Fibroblast of villous mesenchyme (primary cell): ENCODE measurements at places on chromosomes 6 and 20. TPM values are rescaled to one million over a fixed set of nuclear protein-coding genes. Genes with fewer than 3 reads are reported as not detected.

The IL17F gene
- under 0.01 TPM in 1 of 2 replicates, not detected in the other for total RNA-seq

The KHDC1 gene
- total RNA-seq, result 2.6 and 3.9 TPM in 2 replicates

The MCCD1 gene
- total RNA-seq, result not detected in 2 replicates

The GPLD1 gene
- total RNA-seq, result under 0.01 and 0.43 TPM in 2 replicates

The ZSCAN23 gene
- total RNA-seq, result 4.3 and 9.0 TPM in 2 replicates

The BPI gene
- not detected in 2 replicates for total RNA-seq

The TBP gene
- 12.2 and 13.0 TPM in 2 replicates for total RNA-seq

The TFAP2A gene
- total RNA-seq, result 2.6 and 13.8 TPM in 2 replicates
